ENCODE measurements at places on chromosomes 12 and 14.

GRCh38 chr12:52579468-52580465 lies 6.1 kb upstream of the KRT74 start:
- no peak for DNase-seq

DNA sequence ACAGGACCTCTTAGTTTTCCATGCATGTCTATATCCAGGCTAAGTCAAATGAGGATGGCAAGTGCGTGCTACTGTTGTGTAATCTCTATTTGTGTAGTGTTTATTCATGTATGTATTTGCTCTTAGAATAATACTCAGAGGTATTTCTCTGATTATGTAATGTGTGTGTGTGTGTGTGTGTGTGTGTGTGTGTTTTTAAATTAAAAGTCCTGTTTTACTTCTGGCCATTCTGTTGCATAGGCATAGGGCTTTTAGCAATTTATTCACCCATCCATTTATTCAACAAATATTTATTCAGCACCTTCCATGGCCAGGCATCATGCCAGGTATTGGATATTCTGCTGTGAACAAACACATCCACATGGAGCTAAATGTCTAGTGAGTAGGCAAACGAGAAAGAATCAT lies 63.5 kb downstream of the PELI2 start:
- DNase-seq: no peak

- DNase-seq: no peak
Observed at GRCh38 chr14:89378119-89378518, 38.9 kb downstream of the FOXN3 start.

- no peak for DNase-seq
Observed at GRCh38 chr12:127241072-127241817, 1025.7 kb upstream of the TMEM132C start.

GRCh38 chr12:67788118-67788517 lies 139.6 kb downstream of the DYRK2 start:
- DNase-seq: no peak
